ENCODE measurements at places on chromosomes 1 and 21.

DNA sequence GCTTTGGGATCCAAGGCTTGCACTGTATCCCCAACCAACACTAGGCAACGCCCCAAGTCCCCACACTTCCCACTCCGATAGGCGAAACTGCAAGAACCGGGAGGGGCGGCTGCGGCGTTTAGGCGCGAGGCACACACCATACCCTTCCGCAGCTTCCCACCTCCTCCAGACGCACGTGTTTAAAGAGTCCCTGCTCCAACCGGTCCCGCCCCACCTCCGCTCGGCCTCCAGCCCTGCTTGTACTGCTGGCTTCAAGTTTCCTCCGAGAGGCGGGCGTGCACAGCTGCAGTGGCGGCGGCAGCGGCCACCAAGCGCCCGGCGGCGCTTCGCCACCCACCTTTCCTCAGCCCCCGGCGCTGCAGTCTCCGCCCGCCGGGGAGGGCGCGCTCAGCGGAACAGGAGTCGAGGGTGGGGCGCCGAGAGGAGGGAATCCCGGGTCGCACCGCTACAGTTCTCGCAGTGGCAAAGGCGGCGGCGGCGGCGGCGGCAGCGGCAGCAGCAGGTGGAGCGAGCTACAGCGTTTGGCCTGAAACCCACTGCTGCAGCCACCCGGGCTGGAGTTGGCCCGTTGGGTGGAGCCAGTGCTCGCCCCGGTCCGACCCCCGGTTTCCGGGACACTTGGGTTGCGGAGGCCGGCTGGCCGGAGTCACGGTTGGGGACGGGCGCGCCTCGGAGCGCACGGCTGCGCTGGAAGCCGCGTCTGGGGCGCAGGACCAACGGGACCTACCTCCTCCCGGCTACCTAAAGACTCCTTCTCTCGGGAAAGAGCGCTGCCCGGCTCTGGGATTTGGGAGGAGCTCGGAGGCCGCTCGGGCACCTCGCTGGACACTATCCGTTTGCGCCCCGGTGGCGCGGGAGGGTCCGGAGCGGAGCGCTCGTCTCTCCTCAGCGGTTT lies at the start of gene CNIH3:
CNIH3 (plus strand) TSS at position 457 of the 895 bp plus-strand sequence. CDS start 858 bp downstream, outside the sequence.
- peak; percentile 21 for DNase-seq

DNA sequence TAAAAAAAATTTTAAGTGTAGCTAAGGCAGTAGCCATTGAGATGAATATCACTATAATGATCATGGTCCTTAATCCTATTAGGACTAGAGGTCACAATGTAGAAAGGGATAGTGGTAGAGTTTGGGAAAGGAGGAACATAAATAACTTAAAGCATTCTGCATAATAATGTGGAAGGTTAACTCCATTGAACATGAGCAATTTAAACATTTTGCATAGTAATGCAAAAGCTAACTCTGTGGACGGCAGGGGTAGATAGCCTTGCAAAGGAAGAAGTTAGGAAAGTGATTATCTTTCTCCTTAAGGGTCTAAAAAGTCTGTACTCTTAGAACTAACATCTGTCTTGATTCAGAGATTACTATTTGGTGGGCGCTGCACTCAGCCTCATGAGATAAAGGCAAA lies 39.0 kb upstream of the DENND1B start:
- no peak for DNase-seq

GRCh38 chr1:60069691-60070090 lies 3.9 kb downstream of the C1orf87 start:
- DNase-seq = no peak

- no peak for DNase-seq
These were observed 83.1 kb downstream of the CAPZB start for GRCh38 chr1:19402031-19402813.

DNA sequence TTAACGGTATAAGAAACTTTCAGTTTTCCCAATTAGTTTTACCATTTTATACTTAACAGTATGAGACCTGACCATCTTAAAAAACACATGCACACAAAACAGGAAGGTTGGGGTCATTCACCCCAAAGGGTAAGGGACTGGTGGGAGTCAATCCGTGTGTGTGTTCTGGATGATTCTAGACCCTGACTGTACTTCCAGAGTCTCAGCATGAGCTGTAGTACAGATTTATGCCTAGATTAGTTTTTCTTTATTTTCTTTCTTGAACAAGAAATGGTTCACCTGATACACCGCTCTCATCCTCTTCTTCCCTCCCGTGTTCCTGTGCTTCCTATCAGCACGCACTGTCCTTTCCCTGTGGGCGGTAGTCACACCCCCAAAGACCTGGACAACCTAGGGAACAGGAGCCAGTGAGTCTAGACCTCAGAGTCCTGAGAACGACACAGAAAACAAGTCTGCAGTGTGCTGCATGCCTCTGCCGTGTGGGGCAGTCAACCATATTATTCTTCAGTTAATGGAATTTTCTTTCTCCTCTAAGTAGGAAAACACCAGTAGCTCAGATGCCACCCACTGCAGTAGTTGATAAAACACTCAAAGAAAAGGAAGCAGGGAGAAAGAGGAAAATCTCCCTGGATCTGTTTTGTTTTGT lies 38.9 kb upstream of the MRPS6 start:
- DNase-seq = no peak

DNA sequence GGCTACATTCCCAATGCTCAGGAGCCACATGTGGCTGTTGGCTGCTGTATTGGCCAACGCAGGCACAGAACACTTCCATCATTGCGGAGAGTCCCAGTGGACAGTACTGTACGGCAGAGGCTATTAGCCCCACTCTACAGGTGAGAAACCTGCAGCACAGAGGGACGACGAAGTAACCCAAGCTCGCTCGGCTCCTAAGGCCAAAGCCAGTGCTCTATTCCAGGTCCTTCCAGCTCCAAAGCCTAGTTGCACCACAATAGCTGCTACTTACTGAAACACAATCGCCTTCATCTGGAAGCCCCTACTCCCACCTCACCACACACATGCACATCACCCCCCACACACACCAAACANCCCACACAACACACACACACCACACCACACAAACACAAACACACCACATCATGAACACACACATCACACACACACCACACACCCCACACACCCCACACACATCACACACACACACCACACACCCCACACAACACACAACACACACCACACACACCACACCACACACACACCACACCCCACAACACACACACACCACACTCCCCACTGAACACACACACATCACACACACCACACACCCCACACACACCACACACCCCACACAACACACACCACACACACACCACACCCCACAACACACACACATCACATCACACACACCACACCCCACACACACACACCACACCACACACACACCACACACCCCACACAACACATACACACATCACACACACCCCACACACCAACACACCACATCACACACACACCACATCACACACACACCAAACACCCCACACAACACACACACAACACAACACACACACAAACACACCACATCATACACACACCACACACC lies 3.2 kb downstream of the LYPD8 start:
- no peak for DNase-seq

DNA sequence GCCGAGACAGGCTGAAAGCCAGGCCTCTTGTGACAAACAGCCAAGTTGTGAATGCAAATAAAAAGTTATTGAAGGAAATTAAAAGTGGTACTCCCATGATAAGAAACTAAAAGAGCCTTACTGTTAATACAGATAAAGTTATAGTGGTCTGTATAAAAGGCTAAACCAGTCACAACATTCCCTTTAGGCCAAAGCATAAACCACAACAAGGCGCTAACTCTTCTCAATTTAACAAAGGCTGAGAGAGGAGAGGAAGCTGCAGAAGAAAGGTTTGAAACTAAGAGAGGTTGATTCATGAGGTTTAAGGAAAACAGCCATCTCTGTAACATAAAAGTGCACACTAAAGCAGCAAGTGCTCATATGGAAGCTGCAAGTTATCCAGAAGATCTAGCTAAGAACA lies 10.7 kb downstream of the C1orf105 start:
- no peak for DNase-seq

GRCh38 chr21:32861866-32862265 lies 90.3 kb upstream of the PAXBP1 start:
- DNase-seq = no peak

DNA sequence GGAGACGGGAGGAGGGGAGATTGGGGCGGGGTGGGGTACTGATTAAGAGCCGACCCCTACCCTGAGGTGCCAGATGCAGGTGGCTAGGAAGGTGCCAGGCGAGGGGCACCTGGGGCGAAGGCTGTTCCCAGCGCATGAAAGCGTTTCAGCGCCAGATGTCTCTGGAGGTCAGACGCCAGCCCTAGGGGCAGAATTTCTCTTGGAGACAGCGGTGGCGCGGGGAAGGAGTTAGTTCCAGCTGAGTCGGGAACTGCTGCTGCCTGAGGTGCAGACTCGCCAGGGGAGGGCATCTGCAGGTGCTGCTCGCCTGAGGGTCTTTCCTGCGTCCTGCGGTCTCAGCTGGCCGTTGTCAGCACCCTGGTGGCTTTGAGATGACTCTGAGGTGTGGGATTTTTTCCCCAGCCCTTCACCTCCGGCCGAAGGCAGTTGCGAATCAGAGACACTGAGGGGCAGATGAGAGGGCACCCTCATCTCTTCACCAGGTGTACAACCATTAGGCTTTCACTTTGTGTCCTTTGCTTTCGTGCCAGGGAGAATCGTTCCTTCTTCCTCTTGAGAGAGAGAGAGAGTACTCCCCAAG lies 539 bp downstream of the CGN start:
- DNase-seq = peak; percentile 17

- no peak for DNase-seq
These were observed 188.9 kb downstream of the SIPA1L2 start for GRCh38 chr1:232441036-232441411.

- DNase-seq = no peak
These were observed 625.8 kb upstream of the ADGRL2 start for GRCh38 chr1:81174811-81175476.

GRCh38 chr1:41776891-41777441 lies 141.8 kb downstream of the HIVEP3 start:
- DNase-seq = no peak

DNA sequence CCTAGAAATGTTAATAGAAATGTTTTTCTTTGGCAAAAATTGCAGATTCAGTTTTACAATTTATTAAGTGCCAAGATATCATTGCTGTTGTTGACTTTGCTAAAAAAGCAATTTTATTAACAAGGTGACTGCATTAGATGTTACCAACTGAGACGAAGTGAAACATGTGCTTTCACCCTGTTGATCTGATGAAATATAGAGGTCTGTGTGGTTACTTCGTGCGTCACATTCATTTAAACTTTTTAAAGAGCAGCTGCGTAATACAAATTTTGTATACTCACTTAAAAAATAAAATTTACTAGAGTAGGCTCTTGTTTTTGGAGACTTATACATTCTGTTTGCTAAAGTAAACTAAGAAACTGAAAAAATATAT lies 465.7 kb downstream of the USP25 start:
- DNase-seq = no peak

GRCh38 chr1:92016720-92017316 lies 13.0 kb upstream of the EPHX4 start:
- no peak for DNase-seq

GRCh38 chr1:18924221-18924691 lies 21.9 kb upstream of the ALDH4A1 start:
- peak; percentile 24 for DNase-seq

DNA sequence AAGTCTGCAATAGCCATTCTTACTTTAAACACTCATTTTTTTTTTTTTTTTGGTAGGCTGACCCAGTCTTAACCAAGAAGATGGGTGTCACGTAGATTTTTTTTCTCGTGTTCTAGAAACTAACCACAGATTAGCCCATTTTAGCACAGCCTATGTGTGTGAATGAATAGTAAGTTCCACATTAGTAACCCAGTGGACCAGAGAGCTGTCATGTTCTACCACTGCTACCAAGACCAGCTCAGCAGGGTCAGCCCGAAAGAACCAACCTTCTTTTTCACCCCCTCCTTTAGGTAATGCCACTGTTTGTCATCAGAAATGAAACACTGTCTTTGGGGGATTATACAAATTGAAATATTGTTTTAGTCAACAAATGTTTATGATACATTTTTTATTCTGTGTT lies 221.1 kb upstream of the PLXNA2 start:
- no peak for DNase-seq

GRCh38 chr1:196598942-196599748 lies 9.1 kb downstream of the KCNT2 start:
- no peak for DNase-seq

DNA sequence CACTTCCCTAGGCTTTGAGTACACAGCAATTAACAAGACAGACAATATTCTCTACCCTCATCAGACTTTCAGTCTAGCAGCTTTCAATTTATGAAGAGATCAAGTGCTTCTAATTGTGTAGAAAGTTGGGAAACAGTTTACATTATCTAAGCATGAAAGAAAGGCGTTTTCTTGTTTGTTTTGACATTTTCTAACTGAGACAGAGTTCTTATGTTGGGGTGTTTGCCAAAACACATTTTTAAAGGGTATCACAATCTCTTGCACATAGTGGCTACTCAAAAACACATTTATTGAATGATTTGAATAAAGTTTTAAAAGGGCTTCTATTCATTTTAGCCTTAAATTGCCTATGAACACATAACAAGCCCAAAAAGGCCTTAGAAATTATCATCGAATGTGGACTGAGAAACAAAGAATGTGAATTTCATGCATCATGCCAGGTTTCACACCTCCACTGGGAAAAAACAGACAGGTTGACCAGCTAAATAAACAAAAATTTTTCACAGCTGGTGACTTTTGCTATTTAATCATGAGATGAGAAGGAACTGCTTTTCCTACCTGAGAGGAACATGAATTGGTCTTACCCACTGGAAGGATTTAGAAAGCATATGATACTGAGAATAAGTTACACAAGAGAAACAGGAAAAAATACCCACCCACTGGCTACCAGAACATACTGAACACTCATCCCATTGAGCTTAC lies 394.5 kb upstream of the PKN2 start:
- DNase-seq = no peak

DNA sequence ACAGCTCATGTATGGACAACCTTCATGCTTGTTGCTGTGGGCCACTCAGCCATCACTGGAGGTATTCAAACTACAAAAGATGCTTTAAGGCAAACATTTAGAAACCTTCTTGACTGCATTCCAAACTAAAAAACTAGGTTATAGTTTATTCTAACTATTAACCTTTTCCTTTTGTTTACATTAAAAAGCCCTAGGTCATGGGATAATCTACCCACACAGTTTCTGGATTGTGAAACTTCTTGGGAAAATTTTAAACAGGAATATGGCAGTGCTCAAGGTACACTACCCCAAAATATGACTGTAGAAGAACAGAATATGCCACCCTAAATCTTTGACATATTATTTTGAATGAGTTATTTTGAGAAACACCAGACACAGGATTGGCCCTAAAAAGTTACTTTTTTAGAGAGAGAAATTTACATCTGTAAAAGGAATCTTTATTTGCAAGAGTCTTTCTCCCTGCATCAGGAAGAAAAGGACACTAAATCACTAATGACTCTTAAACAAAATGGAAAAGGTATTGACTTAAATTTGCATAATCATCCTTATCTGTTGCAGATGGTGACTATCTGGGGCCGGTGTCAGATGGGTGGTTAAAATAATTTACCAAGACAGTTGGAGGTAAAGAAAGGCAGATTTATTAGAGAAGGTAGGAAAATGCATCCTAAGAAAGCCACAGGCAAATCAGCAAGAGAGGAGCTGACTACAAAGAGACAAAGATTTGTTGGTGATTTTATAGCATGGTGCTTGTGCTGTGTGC lies 25.1 kb upstream of the NUF2 start:
- DNase-seq = no peak

Measured in T-helper 1 cell (primary cell).